ENCODE measurements at places on chromosomes 3 and 15.

- DNase-seq, result no peak
These were observed 137.7 kb upstream of the ICE2 start for GRCh38 chr15:60616628-60617027.

- no peak for DNase-seq
These were observed 43.9 kb downstream of the BOC start for GRCh38 chr3:113255100-113255853.

- no peak for DNase-seq
These were observed 205.4 kb upstream of the TSC22D2 start for GRCh38 chr3:150202711-150203110.

DNA sequence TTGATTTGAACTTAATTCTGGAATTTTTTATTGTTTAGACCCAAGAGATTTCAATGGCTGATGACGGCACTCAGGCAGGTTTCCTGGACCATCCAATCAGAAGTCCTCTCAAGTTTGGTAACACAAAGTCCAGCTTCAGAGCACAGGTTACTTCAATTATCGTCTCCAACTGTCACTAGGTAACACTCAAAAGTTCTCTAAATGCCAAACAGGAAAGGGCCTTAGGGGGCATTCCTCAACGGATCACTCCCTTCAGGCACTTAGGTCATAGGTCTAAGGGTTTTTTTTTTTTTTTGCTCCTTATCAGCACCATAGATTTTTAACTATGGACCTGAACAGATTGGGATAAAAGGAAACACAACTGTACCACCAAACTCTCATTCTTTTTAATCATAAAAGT is 85.8 kb downstream of the MEIS2 start:
- no peak for DNase-seq

GRCh38 chr3:18432752-18433151 is 7.6 kb upstream of the SATB1 start:
- no peak for DNase-seq

DNA sequence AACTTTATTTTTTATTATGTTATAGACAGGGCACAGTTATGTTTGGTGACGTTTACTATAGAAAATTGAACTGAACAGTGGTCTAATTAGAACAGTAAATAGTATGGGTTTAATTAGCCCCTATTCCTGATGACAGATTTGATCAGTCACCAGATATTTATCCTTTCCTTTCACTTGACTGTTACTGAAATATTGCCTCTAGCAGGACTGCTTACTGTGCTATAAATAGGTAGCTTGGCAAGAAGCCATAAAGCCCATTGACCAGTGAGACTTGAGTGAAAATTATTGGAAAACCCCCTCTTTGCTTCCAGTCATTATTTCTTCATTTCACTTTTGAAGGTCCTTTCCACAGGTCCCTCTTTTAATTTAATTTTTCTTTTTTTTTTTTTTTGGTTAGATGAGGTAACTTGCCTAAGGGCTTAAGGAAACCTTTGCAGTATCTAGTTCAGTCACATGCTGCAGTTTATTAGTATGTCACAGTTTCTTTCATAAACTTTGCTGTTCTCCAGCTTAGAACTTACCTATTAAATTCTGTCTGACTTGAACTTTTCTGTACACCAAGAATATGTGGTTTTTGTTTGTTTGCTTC is 115.6 kb downstream of the ADAMTSL3 start:
- DNase-seq, result no peak
